Smooth muscle cell of the pulmonary artery (primary cell): ENCODE measurements at places on chromosomes 5 and 9. TPM values are rescaled to one million over a fixed set of nuclear protein-coding genes. Genes with fewer than 3 reads are reported as not detected.

Gene NUP214
- total RNA-seq: 16.3 and 18.2 TPM in 2 replicates

Gene SLC6A19
- total RNA-seq: not detected in 2 replicates

Gene PCDHA13
- total RNA-seq: 0.10 and 0.20 TPM in 2 replicates

Gene PTPRD
- total RNA-seq: 5.0 and 17.2 TPM in 2 replicates

Gene PDLIM4
- total RNA-seq: 30.6 and 125 TPM in 2 replicates

Gene FREM1
- 0.39 TPM in 1 of 2 replicates, not detected in the other for total RNA-seq

Gene FST
- 175 and 189 TPM in 2 replicates for total RNA-seq

Gene CSF1R
- 0.26 and 0.69 TPM in 2 replicates for total RNA-seq

Gene DMRT3
- not detected in 2 replicates for total RNA-seq

Gene KCTD16
- total RNA-seq: 4.6 and 8.4 TPM in 2 replicates

Gene ACTL7B
- total RNA-seq: 0.07 TPM in 1 of 2 replicates, not detected in the other

Gene CDKN2AIPNL
- 17.5 and 19.4 TPM in 2 replicates for total RNA-seq

Gene PCDHGB6
- 3.9 and 4.8 TPM in 2 replicates for total RNA-seq

Gene EQTN
- total RNA-seq: not detected in 2 replicates

Gene ZBED3
- 0.52 and 2.3 TPM in 2 replicates for total RNA-seq

Gene HSPA9
- 293 and 469 TPM in 2 replicates for total RNA-seq

Gene PPP3R2
- total RNA-seq: not detected in 2 replicates

Gene FOXD4L5
- 0.03 and 0.07 TPM in 2 replicates for total RNA-seq

Gene SPATA31E1
- not detected in 2 replicates for total RNA-seq

Gene PCDHGA7
- total RNA-seq: 6.9 and 10.3 TPM in 2 replicates

Gene DRD1
- 0.33 and 1.2 TPM in 2 replicates for total RNA-seq

Gene DBH
- total RNA-seq: not detected in 2 replicates

Gene CDC20B
- 0.07 TPM in 1 of 2 replicates, not detected in the other for total RNA-seq

Gene CDKN2B
- 6.0 and 52.4 TPM in 2 replicates for total RNA-seq

Gene EGFLAM
- total RNA-seq: 2.9 and 13.8 TPM in 2 replicates

Gene LTC4S
- 2.3 and 5.2 TPM in 2 replicates for total RNA-seq

Gene FOXI1
- not detected in 2 replicates for total RNA-seq

Gene LCN9
- not detected in 2 replicates for total RNA-seq

Gene MUSK
- total RNA-seq: 0.10 and 0.20 TPM in 2 replicates

Gene PCDHA12
- 0.07 and 0.33 TPM in 2 replicates for total RNA-seq

Gene ORM2
- not detected in 2 replicates for total RNA-seq

Gene OBP2A
- not detected in 2 replicates for total RNA-seq

Gene NR6A1
- 0.39 and 0.69 TPM in 2 replicates for total RNA-seq

Gene DCAF12
- 14.0 and 15.8 TPM in 2 replicates for total RNA-seq

Gene C5orf63
- total RNA-seq: 1.6 and 2.4 TPM in 2 replicates

Gene BOD1
- total RNA-seq: 63.8 and 80.5 TPM in 2 replicates

Gene SEMA4D
- 0.07 and 0.78 TPM in 2 replicates for total RNA-seq

Gene GZMA
- not detected in 2 replicates for total RNA-seq

Gene TXNDC8
- not detected in 2 replicates for total RNA-seq

Gene PCDHGA10
- total RNA-seq: 8.3 and 9.4 TPM in 2 replicates

Gene EMB
- total RNA-seq: 2.4 and 5.5 TPM in 2 replicates

Gene FAM78A
- 0.69 and 0.85 TPM in 2 replicates for total RNA-seq

Gene BNC2
- 14.5 and 20.6 TPM in 2 replicates for total RNA-seq

Gene GABRP
- not detected in 2 replicates for total RNA-seq

Gene SLC27A6
- 0.10 and 0.13 TPM in 2 replicates for total RNA-seq

Gene TCERG1
- 24.0 and 24.4 TPM in 2 replicates for total RNA-seq

Gene DNAI1
- total RNA-seq: 0.03 TPM in 1 of 2 replicates, not detected in the other

Gene CMBL
- total RNA-seq: 19.8 and 20.2 TPM in 2 replicates

Gene IFNA2
- not detected in 2 replicates for total RNA-seq

Gene FAM193B
- 23.2 and 28.4 TPM in 2 replicates for total RNA-seq

Gene ZDHHC11B
- total RNA-seq: 0.07 TPM in 1 of 2 replicates, not detected in the other

Gene SLC25A2
- 0.13 and 0.26 TPM in 2 replicates for total RNA-seq

Gene GGTA1
- 0.10 and 0.20 TPM in 2 replicates for total RNA-seq

Gene ARHGEF37
- 3.6 and 7.1 TPM in 2 replicates for total RNA-seq

Gene CCDC180
- total RNA-seq: 0.76 and 2.4 TPM in 2 replicates

Gene TMEM8B
- 7.0 and 8.5 TPM in 2 replicates for total RNA-seq

Gene KIF3A
- total RNA-seq: 10.9 and 13.5 TPM in 2 replicates

Gene NRG2
- 0.98 and 1.6 TPM in 2 replicates for total RNA-seq

Gene CER1
- total RNA-seq: not detected in 2 replicates
